HTR-8/SVneo (cell line): ENCODE measurements at places on chromosomes 13 and 19.

DNA sequence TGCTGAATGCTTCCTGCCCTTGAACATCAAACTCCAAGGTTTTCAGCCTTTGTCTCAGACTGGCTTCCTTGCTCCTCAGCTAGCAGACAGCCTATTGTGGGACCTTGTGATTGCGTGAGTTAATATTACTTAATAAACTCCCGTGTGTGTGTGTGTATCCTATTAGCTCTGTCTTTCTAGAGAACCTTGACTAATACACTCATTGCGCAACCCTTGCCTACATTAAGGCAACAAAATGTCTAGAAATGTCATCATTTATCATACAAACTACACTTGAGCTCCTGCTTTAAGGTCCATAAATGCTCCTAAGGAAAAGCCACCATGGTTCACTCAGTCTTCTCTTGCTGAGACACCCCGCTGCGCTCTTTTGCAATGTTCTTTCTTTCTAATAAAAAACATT, 2861.0 kb downstream of the PCDH9 start:
- DNase-seq, result no peak

GRCh38 chr13:26219726-26220125, 2.4 kb downstream of the RNF6 start:
- no peak for DNase-seq

- no peak for DNase-seq
Measured at GRCh38 chr13:36872621-36873020, 47.4 kb downstream of the SMAD9 start.

DNA sequence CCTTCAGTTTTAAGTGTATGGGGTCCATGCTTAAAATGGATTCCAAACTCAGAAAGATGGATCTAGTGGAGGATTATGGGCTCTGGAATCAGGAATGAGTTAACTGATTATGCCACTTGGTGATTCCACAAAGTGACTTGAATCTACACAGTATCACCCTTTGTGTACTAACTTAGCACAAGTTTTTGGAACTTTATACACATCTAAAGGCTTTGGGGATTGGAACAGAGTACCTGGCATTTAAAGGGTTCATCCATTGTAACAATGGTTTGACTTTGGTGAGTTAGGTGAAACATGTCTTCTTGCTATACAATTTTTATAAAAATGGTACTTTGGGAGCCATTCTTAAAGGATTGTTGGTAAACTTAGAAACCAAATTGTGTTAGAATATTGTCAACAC, 1.1 kb downstream of the RPL21 start:
- no peak for DNase-seq

- DNase-seq, result no peak
Measured at GRCh38 chr13:75440100-75440499, 41.9 kb downstream of the TBC1D4 start.

- DNase-seq, result no peak
Measured at GRCh38 chr19:48297975-48298374, 27.4 kb upstream of the EMP3 start.

GRCh38 chr13:34627509-34628208, 314.4 kb upstream of the NBEA start:
- no peak for DNase-seq

- DNase-seq, result no peak
Measured at GRCh38 chr13:50124536-50125303, 109.5 kb downstream of the KCNRG start.

- DNase-seq, result no peak
Measured at GRCh38 chr13:79678100-79678499, 197.1 kb downstream of the NDFIP2 start.

- DNase-seq, result no peak
Measured at GRCh38 chr13:79405501-79405830, 589 bp downstream of the RBM26 start.

- DNase-seq, result no peak
Measured at GRCh38 chr13:102275969-102276368, 125.9 kb downstream of the FGF14 start.

GRCh38 chr13:99798756-99799155, 172.8 kb downstream of the ZIC5 start:
- no peak for DNase-seq

GRCh38 chr13:30735872-30736175, 481 bp downstream of the ALOX5AP start:
- DNase-seq, result no peak

- DNase-seq, result no peak
Measured at GRCh38 chr13:106532111-106532929, 3.1 kb downstream of the EFNB2 start.

- no peak for DNase-seq
Measured at GRCh38 chr13:47835470-47836228, 165.4 kb downstream of the SUCLA2 start.

DNA sequence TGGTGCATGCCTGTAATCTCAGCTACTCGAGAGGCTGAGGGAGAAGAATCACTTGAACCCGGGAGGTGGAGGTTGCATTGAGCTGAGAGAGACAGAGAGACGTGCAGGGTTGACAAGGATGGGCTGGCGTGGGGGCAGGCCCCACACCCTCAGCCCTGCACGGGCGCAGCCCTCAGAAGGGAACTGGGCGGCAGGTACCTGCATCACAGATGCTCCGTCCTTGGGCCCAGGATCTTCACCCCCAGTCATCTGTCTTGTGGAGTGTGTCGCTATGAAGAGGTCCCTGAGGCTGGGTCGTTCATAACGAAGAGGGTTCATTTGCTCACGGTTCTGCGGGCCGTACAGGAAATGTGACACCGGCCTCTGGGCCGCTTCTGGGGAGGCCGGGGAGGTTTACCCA, 20.3 kb downstream of the C2CD4C start:
- DNase-seq, result no peak

GRCh38 chr19:1787116-1787515, 25.0 kb downstream of the ATP8B3 start:
- no peak for DNase-seq

GRCh38 chr13:99905224-99905623, 66.3 kb downstream of the ZIC5 start:
- no peak for DNase-seq

DNA sequence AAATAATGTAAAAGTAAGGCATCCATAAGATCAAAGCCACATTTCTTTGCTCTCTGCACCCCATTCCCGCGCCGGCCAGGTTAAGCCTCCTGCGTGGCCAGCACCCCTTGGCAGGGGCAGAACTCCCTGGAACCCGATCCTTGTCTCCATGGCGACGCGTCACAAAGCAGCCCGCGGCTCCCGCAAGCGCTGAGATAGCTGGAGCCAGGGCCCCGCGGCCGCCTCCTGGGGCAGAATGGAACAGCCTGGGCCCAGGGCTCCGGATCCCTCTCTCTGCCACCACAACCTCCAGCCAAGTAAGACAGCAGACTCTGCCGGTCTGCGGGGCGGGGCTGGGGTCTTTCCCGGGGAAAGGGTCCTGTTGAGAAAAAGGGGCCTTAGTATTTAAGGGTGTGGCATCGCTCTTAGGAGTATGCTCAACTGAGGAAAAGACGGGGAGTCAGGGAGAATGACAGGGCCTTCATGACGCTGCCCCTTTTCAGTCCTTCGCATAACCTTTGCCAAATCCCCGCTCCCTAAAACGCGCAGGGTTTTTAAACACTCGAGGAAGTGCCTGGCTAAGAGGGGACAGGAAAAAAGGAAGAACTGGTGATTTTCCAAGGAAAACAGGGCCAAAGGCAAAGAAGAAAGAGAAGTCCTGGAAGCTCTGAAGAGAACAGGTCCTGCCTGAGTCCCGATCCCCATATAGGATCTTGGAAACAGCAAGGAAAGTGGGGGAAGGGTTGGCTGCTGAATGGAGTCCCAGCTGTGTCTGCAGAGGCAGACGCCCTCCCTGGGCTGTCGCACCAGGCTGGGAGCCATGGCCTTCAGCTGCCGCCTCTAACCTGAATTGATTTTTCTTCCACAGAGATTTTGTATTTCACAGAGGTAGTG, at the start of gene TEX26:
TEX26 (plus strand) TSS at position 176 of the 873 bp plus-strand sequence; CDS start at position 236, 60 bp downstream.
- no peak for DNase-seq

GRCh38 chr13:108527844-108528243, 101.6 kb upstream of the MYO16 start:
- no peak for DNase-seq

DNA sequence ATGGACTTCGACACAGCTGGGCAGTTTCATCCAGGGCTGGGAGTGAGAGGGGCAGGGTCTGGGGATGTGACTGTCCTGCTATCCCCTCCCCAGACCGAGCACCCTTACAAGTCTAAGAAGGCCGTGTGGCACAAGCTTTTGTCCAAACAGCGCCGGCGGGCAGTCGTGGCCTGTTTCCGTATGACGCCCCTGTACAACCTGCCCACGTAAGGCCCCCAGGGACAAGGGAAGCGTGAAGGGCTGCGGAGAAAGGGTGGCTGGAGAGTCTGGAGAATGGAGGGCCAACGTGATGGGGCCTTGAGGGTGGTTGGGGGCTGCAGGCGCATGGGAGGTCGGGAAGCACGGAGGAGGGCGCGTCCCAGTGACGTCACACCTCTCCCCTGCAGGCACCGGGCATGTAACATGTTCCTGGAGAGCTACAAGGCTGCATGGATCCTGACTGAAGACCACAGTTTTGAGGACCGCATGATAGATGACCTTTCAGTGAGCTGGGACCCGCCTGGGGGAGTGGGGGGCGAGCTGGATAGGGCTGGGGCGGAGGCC, 89.5 kb downstream of the MAP4K1 start:
- no peak for DNase-seq

GRCh38 chr19:40178756-40179155, 12.5 kb upstream of the MAP3K10 start:
- DNase-seq, result no peak

DNA sequence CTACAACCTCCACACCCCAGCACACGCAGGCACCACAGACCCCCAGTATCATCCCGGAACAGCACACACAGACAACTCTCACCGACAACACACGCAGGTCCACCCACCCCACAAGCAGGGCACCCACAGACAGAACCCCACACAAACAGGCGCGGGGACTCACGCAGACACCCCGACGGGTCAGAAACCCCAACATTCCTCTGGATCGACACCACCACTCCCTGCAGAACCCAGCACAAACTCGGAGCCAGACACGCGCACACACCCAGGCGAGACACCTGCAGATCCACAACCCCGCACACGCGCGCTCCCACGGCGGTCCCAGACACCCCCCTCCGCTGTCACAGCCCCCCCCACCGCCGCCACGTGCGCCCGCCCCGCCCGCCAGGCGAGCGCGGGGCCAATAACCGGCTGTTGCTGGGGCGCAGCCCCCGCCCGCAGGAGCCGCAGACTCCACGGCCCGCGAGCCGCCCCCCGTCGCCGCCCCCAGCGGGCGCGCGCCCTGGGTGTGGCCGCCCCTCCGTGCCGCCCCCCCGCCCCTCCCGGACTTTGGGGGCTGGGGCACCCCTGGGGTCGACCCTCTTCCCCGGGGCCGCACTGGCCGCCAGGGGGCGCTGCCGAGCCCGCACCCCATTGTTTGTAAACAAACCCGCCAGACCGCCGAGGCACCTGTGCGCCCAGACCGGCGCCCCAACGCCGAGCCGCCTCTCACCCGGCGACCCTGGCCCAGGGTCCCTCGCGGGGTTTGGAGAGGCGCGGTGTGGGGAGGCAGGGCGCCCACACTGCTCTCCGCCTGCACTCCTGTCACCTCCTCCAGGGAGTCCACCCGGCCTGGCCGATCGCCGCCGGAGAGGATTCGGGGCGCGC, 712 bp downstream of the BBC3 start:
- DNase-seq, result no peak

GRCh38 chr13:51523082-51523518, 61.2 kb upstream of the WDFY2 start:
- DNase-seq, result peak; percentile 46

GRCh38 chr19:49758292-49758691, 4.8 kb downstream of the TSKS start:
- peak; percentile 68 for DNase-seq

- no peak for DNase-seq
Measured at GRCh38 chr13:32225481-32225931, 89.7 kb downstream of the ZAR1L start.
